Activated CD8-positive, alpha-beta T cell treated with anti-CD3 and anti-CD28 coated beads for 36 hours (primary cell): ENCODE measurements at places on chromosomes 6 and 20. TPM values are rescaled to one million over a fixed set of nuclear protein-coding genes. Genes with fewer than 3 reads are reported as not detected.

Gene LTA
- 713 TPM for total RNA-seq

Gene GSTA2
- total RNA-seq: not detected

Gene SIRPB1
- 0.83 TPM for total RNA-seq

Gene DDX43
- 0.16 TPM for total RNA-seq

DNA sequence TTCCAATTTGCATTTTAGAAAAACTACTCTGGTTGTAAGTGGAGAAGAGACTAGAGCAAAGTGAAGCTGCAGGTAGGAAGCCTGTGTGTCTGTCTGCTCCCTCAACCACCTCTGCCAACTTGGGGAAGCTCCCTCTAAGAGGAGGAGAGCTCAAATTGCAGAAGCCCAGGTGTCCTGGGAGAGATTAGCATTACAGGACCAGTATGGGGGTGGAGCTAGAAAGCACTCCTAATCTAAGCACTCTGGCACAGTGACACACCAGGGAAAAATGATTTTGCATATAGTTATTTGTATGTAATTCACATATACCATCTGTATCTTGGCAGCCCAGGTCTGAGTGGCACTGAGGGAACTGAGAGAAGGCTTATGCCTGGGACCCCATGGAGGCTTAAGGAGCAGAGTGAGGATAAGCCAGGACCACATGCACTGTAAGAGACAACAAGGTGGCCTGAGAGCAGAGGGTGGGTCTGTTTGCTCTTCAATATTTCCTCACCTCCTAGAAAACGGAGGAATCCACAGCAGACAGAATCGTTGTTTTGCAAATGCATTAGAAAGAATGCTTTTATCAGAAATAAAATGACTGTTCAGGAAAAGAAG is 13.6 kb downstream of the GSTA2 start:
- no peak for DNase-seq

DNA sequence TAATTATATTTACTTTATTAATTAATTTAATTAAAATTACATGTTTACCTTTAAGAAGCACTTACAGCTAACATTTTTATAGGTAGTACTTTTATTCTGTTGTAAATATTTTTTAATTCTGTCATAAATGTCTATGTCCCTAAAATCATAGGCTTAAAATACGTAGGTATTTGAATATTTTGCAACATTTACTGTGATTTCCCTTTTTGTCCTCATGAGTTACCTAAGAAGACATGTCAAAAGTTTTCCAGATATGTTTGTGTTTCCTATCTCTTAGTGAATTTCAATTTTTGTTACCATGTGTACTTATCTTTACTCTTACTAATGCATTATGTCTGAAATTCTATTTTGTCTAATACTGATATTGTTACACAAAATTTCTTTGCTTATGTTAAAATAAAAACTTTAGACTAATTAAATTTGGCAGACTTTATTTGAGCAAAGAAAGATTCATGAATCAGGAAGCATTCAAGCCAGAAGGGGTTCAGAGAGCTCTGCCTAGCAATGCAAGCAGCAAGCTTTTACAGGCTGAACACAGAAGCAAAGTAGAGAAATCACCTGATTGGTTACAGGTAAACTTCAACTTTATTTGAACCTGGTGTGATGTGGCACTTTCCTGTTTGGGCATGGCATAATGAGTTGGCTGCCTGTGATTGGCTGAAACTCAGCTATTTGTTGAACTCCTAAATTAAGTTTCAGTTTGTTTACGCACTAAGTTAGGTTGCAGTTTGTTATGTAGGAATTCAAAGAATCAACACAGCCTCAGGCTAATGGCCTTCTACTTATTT is 123.2 kb upstream of the TMEM170B start:
- peak; percentile 61 for DNase-seq

DNA sequence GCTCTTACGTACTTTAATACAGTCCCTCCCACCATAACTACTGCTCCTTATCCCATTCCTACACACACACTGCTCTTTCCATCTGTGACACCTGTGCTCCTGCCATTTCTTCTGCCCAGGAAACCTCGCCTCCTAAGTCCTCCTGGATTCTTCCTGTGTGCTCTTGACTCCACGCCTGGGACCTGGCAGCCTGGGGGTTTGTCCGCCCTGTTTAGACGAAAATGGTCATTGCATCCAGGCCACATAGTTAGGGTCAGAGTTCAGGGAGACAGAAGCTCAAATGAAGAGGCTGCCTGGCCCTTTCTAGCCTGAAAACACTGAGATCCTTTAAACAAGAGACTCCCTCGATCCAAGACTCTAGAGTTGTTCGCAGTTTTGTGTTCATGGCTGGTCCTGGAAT is 17.4 kb upstream of the CTNNBL1 start:
- no peak for DNase-seq

DNA sequence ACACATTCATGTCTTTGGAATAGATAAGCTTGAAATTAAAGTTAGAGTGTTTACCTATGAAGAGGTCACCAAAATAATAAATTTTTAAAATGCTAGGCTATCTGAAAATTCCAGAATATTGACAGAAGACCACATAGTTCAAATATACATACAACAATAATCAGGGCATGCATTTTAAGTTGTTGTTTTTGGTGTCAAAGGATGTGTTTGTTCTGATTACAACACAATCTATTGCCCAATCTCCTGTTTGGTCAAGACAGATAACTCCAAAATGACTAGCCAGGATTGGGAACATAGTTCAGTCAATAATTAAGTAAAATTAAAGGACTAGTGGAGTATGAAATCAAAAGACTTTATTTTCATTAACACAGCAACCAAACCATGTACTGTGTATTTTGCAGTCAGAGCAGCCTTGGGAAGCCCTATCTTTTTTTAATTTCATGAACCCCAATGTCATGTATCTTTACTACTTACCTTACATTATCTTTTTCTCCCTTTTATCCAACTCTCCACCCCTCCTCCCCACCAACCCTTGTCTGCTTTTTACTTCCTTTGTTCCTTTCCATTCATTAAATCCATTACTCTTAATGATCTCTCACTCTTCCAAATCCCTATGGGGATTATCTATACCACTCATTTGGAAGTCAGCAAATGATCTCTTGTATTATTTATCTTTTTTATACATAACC is 111.2 kb downstream of the CDK19 start:
- DNase-seq: no peak

DNA sequence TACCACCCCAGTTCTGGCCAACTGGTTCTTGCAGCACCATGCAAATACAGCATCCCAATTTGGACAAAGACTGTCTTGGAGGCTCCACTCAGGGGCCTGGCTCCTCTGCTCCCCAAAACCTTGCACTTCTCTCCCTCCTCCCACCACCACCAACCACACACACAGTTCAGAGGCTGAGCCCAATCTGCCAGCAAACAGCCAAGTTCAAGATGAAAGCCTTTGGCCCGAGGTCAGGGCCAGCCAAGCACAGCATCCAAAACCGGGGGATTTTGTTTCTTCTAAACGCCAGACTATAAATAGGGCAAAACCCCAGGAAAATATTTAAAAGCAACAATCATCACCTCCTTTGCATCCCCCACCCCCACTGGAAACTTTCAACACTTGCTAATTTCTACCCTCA is 5.7 kb downstream of the KCNK5 start:
- no peak for DNase-seq

- no peak for DNase-seq
Measured at GRCh38 chr6:90997076-90997475, 410.2 kb upstream of the MAP3K7 start.

- DNase-seq: no peak
Measured at GRCh38 chr6:21970569-21971300, 326.1 kb downstream of the PRL start.

DNA sequence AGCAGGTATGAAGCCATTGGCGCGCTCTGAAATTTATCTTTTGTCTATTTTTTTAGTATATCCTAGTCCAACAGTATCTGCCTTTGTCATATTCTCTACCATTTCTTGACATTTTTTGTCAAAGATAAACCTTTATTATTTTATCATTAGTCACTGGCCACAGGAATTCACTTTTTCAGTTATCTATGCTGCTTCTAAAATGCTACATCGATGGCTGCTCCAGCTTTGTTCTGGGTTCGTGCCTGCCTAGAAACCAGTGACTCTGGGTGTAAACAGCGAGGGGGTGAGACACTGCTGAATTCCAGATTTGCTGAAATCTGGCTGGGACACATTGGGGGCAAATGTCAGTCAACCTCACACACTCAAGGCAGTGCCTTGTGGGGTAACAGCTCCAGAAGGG is 193.4 kb downstream of the CDC5L start:
- DNase-seq: no peak

- peak; percentile 47 for DNase-seq
Measured at GRCh38 chr6:90460051-90460450, 126.8 kb downstream of the MAP3K7 start.

GRCh38 chr6:111784433-111784832 is 88.8 kb downstream of the FYN start:
- DNase-seq: no peak

- no peak for DNase-seq
Measured at GRCh38 chr6:31900917-31901414, 920 bp downstream of the ZBTB12 start.

- no peak for DNase-seq
Measured at GRCh38 chr6:44672841-44673240, 285.3 kb downstream of the CDC5L start.

GRCh38 chr6:33080127-33081089 is 4.6 kb downstream of the HLA-DPB1 start:
- peak; percentile 31 for DNase-seq

DNA sequence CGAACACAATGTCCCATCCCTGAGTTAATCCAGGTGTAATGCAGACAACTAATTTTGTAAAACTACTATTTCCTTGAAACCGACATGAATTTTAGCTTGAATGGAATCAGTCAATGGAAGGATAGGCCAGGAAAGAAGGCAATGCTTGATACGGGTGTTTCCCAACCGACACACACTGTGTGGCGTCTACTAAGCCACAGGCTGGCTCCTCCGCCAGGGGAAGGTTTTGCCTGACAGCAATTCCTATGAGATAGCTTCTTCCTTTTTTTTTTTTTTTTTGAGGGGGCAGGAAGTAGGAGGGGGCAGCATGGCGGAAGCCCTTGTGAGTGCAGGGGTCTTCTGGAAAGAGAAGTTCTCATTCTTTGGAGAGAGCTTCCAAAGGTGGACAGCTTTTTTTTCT is 12.0 kb upstream of the LAMA4 start:
- no peak for DNase-seq

- DNase-seq: no peak
Measured at GRCh38 chr6:45686841-45687569, 309.3 kb upstream of the SUPT3H start.

GRCh38 chr6:49550492-49551077 is at the start of gene C6orf141:
Gene C6orf141, plus strand, starts transcription at chr6:49550668. Its CDS starts 125 bp downstream, at chr6:49550793.
- peak; percentile 55 for DNase-seq
